ENCODE measurements at places on chromosomes 13 and 19. TPM values are rescaled to one million over a fixed set of nuclear protein-coding genes. Genes with fewer than 3 reads are reported as not detected.

Gene EHD2
- 130 TPM for polyA plus RNA-seq

GRCh38 chr13:95471960-95472359 lies 80.6 kb upstream of the CLDN10 start:
- no peak for DNase-seq

GRCh38 chr13:102680842-102681740 lies 13.8 kb downstream of the METTL21C start:
- DNase-seq = no peak

Gene C19orf85
- polyA plus RNA-seq = not detected

GRCh38 chr19:49544154-49544553 lies 16.4 kb downstream of the RCN3 start:
- no peak for DNase-seq

GRCh38 chr19:3604987-3605343 lies 1.7 kb downstream of the TBXA2R start:
- DNase-seq = no peak

Gene ACP5
- 1.0 TPM for polyA plus RNA-seq

Gene PRRG2
- 0.58 TPM for polyA plus RNA-seq

GRCh38 chr13:39132286-39133230 lies 94.3 kb downstream of the NHLRC3 start:
- DNase-seq = no peak

GRCh38 chr13:44566601-44567000 lies 9.5 kb downstream of the TSC22D1 start:
- no peak for DNase-seq

DNA sequence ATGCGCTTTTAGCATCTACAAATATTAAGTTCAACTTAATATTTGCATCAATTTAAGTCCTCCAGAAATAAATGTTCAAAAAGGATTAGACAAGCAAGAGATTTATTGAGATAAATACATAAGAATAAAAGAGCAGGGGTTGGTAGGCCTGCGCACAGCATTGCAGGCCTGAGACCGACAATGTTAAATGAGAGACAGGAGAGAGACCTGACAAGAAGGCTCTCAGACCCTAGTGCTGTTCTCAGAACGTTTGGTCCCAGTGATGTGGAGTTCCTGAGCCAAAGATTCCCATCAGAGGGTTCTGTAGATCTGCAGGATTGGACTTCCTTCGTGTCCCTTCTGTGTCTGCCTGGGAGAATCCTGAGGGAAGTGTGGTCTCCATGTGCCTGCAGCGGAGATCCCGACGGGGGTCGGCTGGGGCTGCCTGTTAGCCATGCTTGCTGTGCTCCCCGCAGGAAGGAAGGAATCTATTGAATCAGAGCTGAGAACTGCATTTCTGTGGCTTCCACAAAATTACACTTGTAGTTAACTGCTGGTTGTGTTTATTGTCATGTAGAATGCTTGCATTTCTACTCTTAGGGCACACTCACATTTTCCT lies 369.9 kb upstream of the SLC10A2 start:
- no peak for DNase-seq

DNA sequence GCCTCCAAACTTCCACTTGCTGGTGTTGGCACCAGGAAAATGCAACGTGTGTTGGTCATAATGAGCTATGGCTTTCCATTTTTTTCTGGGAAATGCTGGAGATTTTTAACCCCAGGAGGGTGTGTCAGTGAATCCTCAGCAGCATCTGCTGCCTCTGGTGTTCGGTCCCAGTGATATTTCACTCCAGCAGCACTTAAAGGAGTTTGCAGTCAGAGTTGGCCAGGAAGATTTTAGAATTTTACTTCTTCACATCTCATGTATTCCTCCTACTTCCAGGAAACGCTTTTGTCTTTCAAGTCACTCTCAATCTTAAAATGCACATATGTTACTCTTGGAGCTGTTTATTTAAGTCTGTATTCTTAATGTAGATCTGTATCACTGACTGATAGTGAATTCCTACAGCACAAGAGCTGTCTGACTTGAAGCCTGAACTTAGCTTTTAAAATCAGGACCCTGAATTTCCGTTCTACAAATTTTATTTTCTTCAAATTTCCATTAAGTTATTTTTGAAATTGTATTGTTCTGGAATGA lies 903.4 kb upstream of the SLC10A2 start:
- no peak for DNase-seq

Gene TEX101
- not detected for polyA plus RNA-seq

Data from muscle of back (tissue), 13 donors.